ENCODE measurements at places on chromosomes 4 and X.

DNA sequence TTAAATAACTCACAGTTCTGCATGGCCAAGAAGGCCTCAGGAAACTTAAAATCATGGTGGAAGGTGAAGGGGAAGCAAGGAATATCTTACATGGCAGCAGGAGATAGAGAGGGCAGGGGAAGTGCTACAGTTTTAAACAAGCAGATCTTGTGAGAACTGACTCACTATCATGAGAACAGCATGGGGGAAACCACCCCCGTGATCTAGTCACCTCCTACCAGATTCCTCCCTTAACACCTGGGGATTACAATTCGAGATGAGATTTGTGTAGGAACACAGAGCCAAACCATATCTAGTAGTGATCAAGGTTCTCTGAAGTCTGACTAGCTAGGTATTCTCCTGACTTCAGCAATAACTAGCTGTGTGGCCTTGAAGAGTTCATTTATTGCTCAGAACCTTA is 56.0 kb downstream of the BANK1 start:
- no peak for DNase-seq

DNA sequence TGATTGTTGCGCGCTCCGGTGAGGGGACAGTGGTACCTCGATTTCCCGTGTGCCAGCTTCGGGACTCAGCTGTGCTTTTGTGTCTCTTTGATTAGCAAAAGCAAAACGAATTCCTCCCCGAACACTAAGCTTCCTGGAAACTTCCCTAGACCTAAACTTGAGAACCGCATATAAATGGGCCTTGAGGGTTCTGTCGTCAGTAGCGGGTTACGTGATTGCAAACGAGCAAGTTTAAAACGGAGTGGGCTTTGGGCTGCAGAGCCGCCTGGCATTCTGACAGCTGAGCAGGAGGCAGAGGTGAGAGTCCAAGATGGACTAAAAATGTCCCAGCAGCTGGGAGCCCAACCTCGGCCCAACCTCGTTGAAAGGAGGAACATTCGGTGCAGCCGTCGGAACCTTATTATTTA is 1.2 kb upstream of the TAPT1 start:
- no peak for DNase-seq

DNA sequence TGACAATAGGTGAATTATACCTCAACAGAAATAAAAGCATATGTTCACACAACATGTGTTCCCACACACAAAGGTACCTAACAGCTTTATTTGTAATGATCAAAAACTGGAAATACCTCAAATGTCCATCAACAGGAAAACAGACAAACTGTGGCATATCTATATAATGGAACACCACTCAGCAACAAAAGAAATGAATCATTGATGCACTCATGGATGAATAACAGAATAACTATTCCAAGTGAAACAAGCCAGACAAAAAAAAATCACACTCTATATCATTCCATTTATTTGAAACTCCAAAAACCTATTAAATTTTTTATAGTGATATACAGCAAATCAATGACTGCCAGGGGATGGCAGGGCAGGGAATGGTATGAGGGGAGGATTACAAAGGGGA is 148.1 kb downstream of the PLS3 start:
- no peak for DNase-seq

DNA sequence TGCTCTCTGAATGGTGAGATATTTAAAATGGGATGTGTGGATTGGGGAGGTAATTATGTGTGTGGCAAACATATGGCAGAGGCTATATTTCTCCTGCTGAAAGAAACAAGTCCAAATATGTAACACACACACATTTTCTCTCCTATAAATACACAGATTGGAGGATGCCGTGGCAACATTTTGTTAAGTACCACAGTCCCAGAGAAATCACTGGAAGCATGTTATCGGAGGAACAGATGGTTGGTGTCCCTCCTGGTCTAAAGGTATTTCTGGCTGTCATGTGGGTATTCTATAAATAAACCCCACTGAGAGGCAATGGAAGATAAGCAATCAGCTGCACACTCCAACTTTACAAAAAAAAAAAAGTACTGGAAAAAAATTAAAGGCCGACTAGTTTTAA is 528.3 kb upstream of the BOD1L1 start:
- no peak for DNase-seq

- DNase-seq, result no peak
These were observed 1464.0 kb downstream of the PCDH7 start for GRCh38 chr4:32184186-32184585.

- no peak for DNase-seq
These were observed 1.7 kb downstream of the PPP2R2C start for GRCh38 chr4:6470502-6471306.

DNA sequence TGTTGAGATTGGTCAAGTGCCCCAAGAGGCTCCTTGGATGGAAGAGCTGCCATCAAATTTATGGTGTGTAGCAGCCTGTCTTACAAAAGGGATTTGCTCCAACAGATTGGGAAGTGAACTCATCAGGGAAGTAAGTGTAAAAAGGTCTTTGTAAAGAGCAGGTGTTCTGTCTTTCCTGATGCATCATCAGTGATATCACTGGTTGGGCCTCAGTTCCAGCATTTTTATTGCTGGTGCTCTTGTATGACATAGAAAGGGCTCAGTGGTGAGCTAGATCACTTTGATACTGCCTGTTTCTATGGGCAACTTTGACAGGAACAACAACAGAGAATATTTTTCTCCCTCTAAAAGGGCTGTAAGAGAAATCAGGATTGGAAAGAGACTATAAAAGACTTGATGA is 8.7 kb upstream of the GABRE start:
- DNase-seq, result no peak

DNA sequence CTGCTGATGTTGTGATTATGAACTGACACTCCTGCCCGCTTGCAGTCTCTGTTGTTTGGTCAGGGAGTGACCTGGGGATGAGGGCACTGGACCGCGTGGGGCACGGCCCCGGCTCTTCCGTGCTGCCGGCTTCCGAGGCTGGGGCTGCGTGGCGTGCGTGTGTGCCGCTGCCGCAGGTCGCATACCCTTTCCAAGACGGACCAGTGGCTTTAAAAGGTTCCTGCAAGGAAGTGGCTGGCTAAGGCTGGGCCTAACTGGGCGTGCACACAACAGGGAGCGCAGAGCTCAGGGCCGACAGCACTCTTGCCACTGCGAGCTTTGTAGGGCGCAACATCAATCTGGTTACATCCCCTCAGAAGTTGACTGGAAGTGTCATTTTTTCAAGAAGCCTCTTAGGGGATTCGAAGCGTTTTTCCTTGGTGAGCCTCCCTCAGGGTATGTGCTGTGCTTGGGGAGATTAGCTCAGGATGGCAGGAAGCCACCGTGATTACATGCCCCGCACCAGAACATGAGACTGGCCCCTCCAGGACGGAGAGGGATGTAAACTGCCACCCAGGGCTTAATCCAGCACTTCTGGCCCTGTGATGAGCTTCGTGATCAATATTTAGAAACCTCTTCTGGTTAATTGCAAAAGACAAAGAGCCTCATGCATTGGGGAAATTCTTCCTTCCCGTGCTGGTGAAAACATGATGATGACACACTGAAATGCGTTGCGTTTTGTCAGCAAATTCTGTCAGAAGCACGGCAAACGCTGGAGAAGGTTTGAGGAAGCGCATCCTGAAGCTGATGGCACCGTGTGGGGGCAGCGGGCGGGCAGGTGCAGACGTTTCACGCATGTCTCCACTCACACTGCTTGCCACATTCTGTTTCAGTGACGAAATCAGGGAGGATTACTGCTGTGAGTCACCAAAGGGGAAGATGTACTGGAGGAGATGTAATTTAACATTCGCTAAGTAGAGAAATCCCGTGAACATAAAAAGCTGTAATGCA is 11.1 kb downstream of the MAEA start:
- DNase-seq, result no peak

DNA sequence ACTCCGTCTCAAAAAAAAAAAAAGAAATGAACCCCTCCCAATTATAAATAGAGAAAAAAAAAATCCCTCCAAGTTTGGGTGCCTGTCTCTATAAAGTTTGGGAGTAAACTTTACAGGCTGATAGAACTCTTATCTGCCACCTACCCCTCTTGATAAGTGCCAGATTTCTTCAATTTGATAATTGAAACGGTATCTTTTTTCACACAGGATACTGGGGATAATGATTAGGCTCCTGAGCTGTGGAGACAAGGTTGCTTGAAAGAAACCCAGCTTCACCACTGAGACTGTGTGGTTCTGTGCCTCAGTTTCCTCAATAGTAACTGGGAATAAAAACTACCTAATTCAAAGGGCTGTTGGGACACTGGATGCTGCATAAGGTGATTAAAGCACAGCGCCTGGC is 606 bp downstream of the EFHC2 start:
- DNase-seq, result no peak

- no peak for DNase-seq
These were observed 72.8 kb upstream of the MAPK10 start for GRCh38 chr4:86432559-86433134.

GRCh38 chr4:123102897-123103471 is 180.6 kb upstream of the NUDT6 start:
- peak; percentile 43 for DNase-seq

GRCh38 chr4:3123181-3123671 is 48.7 kb downstream of the HTT start:
- DNase-seq, result no peak

GRCh38 chr4:89358935-89359638 is 51.5 kb upstream of the GPRIN3 start:
- DNase-seq, result no peak

DNA sequence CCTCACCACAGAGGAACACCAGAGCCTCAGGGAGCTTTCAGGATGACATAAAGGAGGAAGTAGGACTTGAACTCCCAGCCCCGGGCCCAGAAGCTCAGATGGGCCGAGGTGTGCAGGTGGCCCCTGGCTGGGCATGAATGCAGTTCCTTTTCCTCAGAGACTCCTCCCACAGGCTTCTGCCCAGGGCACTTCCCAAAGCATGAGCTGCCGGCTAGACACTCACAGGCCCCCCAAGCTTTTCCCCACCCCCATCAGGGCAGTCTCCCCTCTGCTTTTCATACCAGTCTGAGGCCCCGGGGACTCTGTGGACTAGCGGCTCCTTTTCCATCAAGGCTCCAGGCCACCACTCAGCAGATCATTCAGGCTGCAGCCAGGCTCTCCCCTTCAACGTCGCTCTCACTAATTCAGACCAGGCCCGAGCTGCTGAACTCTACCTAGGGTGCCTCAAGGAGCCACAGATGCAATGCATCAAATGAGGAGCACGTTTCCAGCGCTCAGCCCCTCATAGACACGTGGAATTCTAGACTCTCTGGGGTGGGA is 36.9 kb downstream of the HMX1 start:
- DNase-seq, result no peak

GRCh38 chr4:26995316-26995715 is 134.7 kb downstream of the STIM2 start:
- no peak for DNase-seq

DNA sequence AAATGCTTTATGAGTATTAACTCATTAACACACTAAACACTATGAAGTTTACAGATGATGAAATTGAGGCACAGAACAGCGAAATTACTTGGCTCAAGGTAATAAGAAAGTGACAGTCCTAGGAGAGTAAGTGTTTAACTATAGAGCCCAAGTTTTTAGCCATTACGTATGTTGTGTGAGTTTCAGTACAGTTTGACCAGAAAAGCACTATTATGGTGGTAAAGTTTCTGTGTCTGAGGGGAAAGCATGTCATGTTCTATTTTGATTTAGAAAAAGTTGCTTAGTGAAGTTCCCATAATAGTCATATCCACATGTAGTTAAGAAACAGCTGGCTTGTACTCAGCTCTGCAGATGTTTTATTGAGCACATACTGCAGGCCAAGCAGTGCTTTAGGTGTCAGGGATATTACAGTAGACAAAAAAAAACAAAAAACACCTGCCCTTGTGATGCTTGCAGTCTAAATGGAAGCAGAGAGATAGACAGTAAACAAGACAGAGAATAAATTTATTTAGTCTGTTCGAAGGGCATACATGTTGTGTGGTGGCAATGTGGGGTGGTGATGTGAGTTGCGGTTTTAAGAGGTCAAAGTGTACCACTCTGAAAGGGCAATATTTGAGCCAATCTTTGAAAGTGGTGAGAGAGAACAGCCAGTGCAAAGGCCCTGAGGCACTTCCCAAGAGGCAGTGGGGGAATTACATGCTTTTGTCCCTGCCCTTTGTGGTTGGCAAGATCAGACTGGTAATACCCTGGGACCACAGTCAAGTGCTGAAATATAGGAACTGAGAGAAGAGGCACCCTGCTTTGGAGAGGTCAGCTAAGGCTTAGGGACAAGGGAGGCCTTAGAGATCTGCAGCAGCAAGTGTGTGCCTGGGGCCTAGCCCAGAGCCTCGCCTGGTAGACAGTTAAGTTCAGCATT is 6.2 kb downstream of the TMEM131L start:
- no peak for DNase-seq

DNA sequence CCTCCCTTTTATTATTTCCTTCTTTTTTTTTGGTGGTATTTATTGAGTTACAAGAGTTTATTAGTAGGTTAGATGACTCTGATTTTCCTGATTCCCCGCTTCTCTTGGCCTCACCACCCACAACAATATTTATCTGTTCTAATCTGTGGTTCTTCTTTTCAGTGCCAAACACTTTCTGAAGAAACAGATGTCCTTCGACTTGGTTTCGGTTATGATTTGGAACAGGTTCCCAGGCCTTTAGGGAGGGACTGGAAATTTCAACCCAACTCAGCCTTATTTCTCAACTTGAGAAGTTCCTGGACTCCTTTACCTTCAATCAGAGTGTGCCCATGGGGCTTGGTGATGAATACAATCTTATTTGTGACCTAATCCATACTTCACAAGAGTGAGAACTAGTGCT is 108.1 kb downstream of the UCHL1 start:
- DNase-seq, result no peak

DNA sequence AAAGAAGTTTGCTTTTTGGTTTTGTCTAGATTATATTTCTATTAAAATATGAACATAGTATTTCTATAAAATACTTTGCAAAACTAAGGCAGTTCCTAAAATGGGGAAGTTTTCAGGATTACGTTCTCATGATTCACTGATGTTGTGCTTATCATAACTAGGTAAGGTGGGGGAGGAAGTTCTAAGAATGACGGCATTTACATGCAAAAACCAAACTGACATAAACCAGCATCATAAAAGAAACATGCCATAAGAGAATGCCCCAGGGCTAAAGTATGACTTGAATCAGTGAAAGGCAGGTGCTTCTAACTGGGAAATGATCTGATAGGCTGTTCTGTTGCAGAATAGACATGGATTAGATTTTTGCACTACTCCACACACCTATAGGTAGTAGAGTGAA is 204.7 kb upstream of the JADE1 start:
- no peak for DNase-seq

DNA sequence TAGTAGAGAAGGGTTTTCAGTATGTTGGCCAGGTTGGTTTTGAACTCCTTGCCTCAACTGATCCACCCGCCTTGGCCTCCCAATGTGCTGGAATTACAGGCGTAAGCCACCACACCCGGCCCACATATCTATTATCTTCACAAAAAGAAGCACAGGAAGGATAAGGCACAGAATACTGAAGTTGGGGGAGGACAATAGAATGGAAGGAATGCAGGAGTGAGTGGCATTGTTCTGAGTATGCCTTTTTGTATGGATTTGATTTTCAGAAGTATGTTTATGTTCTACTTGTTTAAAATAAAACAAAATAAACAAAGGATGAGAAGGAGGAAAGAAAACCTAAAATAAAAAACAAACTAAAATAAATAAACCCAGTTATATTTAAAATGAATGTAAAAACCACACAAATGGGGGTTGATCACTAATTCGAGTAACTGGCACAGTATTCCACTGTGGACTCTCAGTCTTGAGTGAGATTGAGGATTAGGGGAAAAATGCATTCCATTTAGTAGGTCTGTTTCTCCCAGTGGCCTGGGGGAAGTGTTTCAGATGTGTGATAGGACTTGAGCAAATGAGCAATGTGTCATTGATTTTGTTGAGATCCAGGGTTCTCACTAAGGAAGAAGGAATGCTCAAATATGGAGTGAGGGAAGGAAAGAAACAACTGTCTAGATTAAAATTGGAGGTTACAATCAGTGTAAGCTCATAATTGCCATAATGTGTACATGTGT is 109.0 kb upstream of the C1QTNF7 start:
- DNase-seq, result no peak

GRCh38 chr4:158540125-158540907 is 18.6 kb downstream of the RXFP1 start:
- no peak for DNase-seq

All from fibroblast of skin of left biceps (primary cell).